Dermis blood vessel endothelial cell (primary cell): ENCODE measurements at places on chromosomes 16 and 17. TPM values are rescaled to one million over a fixed set of nuclear protein-coding genes. Genes with fewer than 3 reads are reported as not detected.

Gene TEX14
- under 0.01 and 0.05 TPM in 2 replicates for total RNA-seq

Gene NOG
- 0.23 and 1.2 TPM in 2 replicates for total RNA-seq

Gene SEZ6
- not detected in 2 replicates for total RNA-seq

Gene SLC7A6
- total RNA-seq = 17.4 and 31.1 TPM in 2 replicates
